NCI-H2171 treated with DMSO at 0.1 percent for 48 hours (cell line): ENCODE measurements at places on chromosomes 11 and 22.

DNA sequence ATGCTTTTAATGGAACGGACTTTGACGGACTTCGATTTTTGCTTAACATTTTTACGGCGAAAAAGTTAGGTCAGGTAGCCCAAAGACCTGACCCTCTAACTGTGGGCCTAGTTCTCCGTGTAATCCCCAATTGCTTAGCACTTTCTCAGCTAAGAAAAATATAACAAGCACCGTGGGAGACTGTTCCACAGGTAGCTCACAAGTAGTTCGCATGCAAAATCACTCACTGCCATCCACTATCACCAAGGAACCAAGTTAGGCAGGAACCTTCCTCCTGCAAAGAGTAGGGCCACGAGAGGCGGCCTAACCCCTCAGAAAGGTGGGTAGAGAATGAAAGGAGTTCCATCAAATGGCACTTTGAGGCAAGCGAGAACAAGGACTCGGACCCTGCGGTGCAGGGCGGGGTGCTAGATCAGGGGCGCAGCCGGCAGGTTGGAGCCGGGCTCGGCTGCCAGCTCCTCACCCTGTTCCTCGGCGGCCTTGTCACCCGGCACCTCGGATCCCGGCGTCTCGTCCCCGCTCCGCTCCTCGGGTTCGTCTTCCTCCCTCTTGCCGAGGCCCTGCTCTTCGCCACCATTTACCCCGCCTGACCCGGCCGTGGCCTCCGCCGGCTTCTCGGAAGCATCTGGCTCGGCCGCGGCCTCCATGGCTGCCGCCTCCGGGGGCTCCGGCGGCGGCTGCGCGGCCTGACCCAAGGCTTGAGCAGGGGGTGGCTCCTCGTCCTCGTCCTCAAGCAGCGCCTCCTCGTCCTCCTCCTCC is 922 bp downstream of the HNRNPUL2 start:
- DNase-seq, result no peak

GRCh38 chr11:121589946-121590537 is 137.3 kb upstream of the SORL1-AS1 start:
- no peak for DNase-seq

- no peak for DNase-seq
Observed at GRCh38 chr11:88489030-88489429, 151.5 kb upstream of the CTSC start.

DNA sequence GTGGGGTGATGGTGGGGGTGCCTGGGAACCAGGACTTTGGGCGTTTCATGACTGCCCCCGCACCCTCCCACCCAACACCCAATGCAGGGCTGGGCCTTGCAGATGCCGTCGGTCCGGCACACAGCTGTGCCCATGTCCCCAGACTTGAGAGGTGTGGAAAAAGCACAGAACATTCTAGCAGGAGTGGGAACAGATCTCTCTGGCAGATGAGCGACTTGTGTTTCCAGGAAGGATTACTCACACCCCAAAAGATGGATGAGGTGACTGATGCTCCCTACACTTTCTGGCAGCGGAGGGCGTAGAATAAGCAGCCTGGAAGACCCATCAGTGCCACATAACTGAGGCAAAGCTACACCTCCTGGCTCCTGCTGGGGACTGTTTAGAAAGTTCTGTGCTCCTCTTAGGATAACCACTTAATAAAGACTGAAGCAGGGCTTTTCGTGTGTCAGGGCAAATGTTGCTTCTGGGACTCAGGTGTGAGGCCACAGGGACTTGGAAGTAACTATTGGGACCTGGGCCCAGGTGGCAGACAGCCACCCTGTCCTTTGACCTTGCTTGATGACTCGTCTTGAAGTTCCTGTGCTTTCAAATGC is 24.2 kb downstream of the FBLN1 start:
- no peak for DNase-seq

DNA sequence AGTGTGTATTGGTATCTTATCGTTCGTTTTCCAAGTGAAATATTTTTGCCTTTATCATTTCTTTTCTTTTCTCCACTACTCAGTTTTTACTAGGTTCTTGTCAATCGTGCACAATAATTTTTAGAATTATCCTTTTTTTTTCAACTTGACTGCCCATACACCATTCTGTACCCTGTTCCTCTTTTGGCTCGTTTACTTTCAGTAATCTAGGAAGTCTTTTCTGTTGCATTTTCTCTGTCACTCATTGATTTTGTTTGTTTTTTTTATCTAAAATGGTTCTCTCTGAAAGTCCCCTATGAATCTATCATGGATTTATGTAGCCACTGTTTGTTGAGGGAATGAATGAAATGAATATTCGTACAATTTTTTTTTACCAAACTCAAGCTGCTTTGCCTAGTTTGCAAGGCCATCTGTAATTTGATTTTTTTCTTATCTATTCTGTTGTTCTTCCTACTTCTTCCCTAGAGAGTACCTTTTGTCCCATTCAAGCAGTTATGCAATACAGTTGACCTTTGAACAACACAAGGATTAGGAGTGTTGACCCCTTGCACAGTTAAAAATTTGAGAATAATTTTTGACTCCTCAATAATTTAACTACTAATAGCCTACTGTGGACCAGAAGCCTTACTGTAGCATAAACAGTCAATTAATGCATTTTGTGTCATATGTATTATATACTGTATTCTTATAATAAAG is 166.3 kb downstream of the TMEM135 start:
- no peak for DNase-seq

DNA sequence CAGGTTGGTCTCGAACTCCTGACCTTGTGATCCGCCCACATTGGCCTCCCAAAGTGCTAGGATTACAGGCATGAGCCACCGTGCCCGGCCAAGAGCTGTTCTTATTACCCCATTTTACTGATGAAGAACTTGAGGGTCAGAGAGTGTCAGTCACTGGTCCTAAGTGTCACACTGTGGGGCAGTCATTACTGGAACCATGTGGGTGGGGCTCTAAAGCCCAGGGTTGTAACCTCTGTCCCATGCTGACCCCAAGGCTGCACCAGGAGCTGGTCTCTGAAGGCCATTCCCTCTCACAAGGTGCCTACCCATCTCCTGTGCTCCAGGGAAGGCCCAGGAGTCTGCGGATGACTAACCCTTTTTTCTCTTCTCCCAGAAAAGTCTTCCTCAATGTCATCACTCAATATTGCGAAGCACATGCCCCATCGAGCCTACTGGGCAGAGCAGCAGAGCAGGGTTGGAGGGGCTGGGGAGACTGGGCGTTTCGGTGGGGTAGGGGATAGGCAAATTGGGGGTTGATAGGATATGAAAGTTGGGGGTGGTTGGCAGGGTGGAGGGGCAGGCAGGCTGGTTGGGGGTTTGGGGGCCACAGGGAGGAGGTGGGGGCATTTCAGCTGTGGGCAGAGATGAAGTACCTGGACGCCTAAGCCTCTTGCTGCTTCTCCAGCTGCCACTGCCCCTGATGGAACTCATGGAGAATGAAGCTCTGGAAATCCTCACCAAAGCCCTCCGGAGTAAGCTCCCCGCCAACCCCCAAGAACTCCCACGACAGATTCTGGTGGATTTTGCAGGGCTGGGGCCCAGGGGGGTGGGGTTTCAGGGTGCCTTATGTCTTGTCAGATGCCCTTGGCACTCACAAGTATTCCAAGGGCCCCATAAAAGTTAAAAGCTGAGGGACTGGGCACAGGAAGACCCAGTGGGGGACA is 2.0 kb upstream of the ESRRA start:
- no peak for DNase-seq

DNA sequence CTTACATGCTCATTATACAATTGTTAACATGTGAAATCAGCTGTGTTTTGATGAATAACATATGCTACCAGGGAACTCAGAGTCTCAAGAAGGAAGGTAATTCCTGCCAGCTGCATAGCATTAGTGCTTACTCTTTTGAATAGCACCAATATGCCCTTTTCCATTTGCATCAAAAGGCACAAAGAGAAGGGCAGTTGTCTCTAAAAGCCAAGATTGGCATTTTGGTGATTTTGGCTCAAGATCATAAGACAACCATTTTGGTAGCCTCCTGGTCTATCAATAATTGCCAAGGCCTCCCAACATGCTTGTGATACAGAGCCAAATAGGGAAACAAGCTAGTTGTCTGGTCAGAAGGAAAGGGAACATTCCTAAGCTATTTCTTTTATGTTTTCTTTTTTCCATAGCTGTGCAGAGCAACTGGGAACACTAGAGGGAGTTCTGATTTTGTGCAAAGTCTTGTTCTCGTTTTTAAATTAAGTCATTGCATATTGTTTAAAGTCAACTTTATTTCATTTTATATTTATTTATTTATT is 416.7 kb upstream of the CHORDC1 start:
- no peak for DNase-seq

GRCh38 chr11:76385903-76386302 is 4.8 kb downstream of the GVQW3 start:
- no peak for DNase-seq

DNA sequence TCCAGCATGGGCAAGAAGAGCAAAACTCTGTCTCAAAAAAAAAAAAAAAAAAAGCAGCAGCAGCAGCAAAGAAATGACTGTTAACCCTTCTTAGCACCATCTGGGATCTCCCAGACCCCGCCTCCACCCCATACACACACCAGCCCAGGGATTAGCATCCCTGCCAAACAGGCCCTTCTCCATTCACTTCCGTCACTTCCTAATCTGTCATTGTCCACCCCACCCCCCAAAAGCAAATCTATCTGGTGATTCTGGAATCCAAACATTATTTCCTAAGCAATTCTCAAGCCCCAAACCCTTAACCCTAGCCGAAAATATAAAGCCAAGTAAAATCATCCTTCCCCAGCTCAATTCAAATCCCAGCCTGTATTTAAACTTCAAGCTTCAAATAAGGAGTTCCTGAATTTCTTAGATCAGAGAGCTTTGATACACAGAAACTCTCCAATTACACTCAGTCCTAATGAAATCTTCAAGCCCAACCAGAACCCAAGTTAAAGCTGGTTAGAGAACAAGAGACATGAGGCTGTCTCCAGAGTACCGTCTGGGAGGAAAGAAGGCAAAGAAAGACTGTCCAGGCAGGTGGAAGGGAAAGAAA is 6.0 kb upstream of the AHNAK start:
- peak; percentile 74 for DNase-seq

GRCh38 chr22:27358096-27358870 is 443.3 kb downstream of the MN1 start:
- DNase-seq, result no peak

GRCh38 chr11:93028960-93029522 is 59.6 kb downstream of the MTNR1B start:
- no peak for DNase-seq

GRCh38 chr11:122837528-122838346 is 563 bp upstream of the CRTAM start:
- DNase-seq, result no peak

DNA sequence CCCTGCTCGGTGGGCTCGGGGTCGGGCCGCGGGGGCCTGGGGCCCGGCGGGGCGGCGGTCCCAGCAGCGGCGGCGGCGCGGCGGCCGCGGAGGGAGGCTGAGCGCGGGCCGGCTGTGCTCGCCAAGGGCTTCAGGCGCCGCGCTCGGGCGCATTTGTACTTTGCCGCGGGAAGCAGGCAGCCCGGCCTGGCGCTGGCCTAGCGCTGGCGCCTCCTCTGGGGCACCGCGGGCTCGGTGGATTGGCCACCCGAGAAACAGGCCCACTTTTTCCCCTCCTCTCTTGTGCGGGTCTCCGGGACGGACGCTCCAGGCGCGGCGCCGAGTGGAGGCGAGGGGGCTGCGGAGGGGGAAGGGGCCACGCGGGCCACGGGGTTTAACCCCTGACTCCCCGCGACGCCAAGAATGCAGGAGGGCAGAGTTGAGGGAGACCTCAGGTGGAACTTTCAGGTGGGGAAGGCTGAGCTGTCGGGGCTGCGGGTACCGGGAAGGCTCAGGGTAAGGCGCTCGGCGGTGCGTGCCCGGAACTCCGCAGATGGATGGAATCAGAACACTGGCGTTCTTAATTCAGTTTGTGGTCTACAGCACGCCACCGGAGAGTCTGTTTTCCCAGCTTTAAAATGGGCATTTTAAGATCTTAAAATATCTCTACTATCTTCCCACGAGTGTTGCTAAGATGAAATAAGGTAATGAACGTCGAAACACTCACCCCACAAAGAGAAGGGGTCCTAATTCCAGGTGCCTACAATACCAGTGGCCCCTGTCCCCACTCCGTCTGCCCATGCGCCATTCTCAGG is at the start of gene CHRDL2:
TSS of gene CHRDL2 (minus strand) at position 126 of the 794 bp plus-strand sequence. CDS start 538 bp downstream, outside the sequence.
- DNase-seq, result no peak

DNA sequence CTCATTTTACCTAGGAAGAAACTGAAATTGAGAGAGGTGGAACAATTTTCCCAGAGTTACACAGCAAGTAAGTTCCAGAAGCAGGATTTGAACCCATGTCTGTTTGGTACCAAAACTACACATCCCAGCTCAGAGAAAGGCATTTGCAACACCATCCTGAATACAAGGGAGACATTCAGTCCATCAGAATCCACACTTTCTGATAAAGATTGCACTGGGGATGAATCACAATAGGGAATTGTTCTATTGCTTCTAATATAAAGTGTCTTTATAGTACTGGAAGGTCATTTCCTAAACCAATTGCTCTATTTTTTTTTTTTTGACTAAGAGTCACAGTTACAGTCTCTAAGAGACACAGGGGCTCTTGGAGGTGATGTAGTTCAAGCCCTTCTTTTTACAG is 208.1 kb upstream of the CADM1 start:
- DNase-seq, result no peak

GRCh38 chr22:29979777-29980321 is 96.9 kb downstream of the MTMR3 start:
- DNase-seq, result no peak
